ENCODE measurements at places on chromosomes 1 and 21. TPM values are rescaled to one million over a fixed set of nuclear protein-coding genes. Genes with fewer than 3 reads are reported as not detected.

The AMY1B gene
- not detected for polyA plus RNA-seq

The GNG4 gene
- 2.8 TPM for polyA plus RNA-seq

The GMEB1 gene
- polyA plus RNA-seq, result 16.7 TPM

The TMEM200B gene
- polyA plus RNA-seq, result 14.2 TPM

The ANKRD13C gene
- 25.6 TPM for polyA plus RNA-seq

The HEYL gene
- 39.2 TPM for polyA plus RNA-seq

The TNFSF4 gene
- polyA plus RNA-seq, result 1.8 TPM

The ANGPTL7 gene
- polyA plus RNA-seq, result 0.14 TPM

The CLDN17 gene
- not detected for polyA plus RNA-seq

The KCNT2 gene
- polyA plus RNA-seq, result 7.1 TPM

The KCNH1 gene
- 0.59 TPM for polyA plus RNA-seq

The SH2D1B gene
- polyA plus RNA-seq, result 0.56 TPM

The LRRC53 gene
- polyA plus RNA-seq, result not detected

DNA sequence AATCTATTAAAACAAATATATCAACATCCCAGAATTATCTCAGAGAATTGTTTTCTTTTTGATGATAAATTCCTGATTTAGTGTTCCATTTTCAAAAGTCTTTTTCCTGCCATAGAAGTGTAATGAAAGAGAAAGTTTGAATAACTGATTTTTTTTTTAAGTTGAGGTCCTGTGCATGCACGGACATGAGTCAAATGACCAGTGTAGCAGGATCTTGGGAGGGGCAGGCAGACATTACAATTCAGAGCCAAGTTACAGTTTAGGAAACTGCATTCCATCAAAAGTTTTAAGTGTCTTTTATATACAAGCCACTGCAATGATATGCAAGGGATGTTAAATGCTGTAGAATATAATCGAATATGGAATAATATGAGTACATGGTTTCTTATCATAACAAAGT is 227.5 kb downstream of the HMCN1 start:
- no peak for DNase-seq

GRCh38 chr1:10295481-10296085 is 85.2 kb downstream of the KIF1B start:
- no peak for DNase-seq

GRCh38 chr1:187985145-187985896 is 1156.6 kb downstream of the PLA2G4A start:
- no peak for DNase-seq

DNA sequence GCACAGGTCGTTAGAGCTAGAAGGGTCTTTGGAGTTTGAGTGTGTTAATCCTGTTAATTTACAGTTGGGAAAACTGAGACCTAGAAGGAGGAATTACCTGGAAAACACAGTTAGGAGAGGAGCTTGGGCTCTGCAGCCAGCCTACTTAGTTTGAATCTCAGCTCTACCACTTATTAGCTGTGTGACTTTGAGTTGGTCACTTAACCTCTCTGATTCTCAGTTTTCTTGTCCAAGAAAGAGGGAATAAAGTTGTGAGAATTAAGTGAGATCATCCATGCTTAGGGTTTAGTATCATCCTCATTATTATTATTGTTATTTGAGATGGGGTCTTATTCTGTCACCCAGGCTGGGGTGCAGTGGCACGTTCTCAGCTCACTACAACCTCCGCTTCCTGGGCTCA is 5.4 kb upstream of the HTR1D start:
- no peak for DNase-seq

- peak; percentile 34 for DNase-seq
Observed at GRCh38 chr1:194848846-194849245, 1662.4 kb upstream of the B3GALT2 start.

- no peak for DNase-seq
Observed at GRCh38 chr1:244154508-244154871, 103.4 kb downstream of the ZBTB18 start.

GRCh38 chr1:206467915-206468314 is 2.4 kb upstream of the IKBKE start:
- no peak for DNase-seq

DNA sequence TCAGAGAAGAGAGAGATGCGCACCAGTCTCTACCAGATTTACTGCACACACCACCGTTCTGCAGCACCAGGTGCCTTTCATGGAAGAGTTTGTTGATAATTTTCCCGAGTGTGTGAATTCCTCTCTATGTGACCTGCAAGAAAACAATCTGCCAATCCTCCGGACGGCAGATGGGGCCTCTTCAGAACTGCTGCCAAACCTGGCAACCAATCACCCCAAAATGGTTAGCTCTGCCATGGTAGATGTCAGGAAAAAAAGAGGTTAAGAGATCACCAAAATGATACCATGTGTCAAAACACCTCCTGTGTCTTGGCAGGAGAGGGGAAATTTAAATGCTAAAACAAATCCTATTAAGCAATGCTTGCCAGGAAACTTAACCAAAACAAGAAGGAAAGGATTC is 96.5 kb downstream of the DAB1 start:
- DNase-seq, result no peak

DNA sequence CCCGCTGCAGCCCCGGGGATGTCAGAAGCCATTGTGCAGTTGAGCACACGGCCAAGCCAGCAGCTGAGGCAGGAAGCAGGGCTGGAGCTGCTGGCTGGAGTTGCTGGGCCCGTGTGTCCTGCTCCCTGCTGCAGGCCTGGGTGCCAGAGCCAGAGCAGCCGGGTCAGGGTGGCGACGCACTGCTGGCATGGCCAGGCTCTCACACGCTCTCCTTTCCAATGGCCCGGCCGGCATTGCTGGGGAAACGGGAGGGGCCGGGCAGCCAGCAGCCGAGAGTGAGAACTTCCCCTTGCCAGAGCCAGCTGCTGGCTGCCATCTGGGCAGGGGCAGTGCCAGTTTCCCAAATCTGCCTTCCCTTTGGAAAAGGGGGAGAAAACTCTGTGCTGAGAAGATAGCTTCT is 82.4 kb upstream of the PROX1 start:
- DNase-seq, result no peak

DNA sequence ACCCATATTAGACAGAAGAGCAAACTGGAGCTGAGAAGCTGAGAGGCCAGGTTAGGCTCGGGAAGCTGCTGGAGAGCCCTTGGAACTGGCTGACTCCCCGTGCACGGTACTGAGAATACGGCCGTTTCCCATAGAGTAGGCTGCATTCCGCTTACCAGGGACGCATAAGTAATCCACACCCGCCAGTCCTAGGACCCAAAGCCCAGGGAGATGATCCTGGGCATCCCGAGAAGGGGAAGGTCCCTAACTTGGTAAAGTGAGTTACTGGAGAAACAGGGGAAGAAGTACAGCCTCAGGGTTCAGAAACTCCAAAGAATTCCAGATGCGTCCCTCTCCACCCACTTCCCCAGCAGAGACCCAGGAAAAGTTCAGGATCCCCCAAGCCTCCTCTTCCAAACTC is 1.3 kb downstream of the LRRC38 start:
- no peak for DNase-seq

DNA sequence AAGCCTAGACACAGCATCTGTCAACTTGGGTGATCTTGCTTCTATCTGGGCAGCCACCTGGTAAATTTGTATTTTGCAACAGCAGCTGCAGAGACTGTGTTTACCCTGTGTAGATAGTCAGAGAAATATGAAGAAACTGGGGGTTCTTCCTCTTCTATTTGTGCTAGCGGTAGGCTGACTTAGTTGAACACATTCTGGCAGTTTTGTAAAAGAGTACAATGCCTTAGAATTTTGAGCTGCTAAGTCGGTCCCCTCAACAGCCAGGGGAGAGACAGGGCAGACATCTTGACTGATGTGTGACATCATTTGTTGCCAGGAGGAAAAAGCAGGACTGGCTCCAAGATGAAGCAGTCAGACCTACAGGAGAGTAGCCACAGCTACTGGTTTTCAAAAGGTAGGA is 53.7 kb downstream of the KCNJ6 start:
- no peak for DNase-seq

DNA sequence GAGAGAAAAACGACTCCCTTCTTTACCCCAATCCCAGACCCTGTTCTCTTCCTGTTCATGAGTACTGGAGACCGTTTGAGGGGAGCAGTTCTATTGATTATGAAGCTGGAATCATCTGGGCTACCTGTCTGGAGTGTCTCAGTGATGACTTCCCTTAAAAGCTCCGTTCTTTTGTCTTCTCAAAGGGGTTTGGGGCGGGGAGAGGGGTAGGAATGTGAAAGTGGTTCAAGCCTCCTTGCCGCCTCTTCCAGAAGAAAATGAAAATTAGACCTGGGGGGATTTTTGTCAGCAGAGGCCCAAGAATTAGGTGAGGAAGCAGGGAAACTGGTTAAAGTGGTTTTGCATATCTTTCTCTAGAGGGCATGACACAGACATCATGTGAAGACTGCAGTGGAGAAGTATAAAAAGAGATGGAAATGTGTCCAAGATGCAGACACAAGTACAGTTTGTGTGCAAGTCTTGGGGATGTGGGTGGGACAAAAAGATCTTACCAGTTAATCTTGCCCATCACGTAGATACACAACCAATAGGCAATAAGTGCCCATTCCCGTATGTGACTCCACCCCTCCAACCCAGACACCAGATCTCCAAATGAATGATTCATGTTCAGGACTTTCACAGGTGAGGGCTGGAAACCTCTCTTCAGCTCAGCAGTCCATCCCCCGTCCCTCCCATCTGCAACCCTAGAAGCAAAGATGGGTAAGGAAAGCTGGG is 470 bp upstream of the MTMR11 start:
- DNase-seq, result no peak

DNA sequence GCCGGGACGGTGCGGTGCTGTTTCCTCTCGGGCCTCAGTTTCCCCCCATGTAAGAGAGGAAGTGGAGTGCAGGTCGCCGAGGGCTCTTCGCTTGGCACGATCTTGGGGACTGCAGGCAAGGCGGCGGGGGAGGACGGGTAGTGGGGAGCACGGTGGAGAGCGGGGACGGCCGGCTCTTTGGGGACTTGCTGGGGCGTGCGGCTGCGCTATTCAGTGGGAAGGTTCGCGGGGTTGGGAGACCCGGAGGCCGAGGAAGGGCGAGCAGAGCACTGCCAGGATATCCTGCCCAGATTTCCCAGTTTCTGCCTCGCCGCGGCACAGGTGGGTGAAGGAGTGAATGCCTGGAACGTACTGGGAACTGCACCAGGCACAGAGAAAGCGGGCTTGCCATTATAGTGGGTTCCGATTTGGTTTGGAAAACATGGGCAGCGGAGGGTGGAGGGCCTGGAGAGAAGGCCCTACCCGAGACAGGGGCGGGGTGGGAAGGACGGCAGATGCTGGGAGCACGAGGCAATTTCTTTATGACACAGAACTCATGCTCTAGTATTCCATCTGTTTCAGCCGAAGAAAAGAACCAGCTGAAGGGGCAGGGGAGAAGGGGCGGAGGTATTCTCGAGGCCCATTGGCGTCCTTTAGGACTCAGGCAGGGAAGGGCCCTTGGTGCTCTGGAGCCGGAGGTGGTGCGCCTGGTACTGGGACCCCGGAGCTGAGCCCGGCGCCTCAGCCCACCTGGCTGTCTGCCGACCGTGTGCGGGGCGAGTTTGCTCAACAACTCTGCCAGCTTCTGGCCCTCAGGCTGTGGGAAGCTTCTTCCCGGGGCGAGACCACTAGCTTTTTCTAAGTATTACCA is 960 bp downstream of the PCSK9 start:
- DNase-seq, result no peak

DNA sequence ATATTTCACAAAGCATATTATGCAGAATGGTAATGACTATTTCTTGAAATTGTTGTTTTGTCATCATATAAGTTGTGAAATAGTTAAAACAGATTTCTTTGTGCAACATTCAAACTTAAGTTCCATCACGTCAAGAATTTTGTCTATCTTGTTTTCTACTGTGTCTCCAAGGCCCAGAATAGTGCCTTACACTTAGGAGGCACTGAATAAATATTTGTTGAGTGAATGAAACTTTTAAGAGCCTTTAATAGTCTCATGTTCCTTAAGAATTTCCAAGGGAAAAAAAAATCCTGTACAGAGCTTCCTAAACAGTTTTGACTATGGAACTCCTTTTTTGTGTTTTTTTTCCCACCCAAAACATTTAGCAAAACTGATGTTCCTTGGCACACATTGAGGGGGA is 50.8 kb upstream of the TNFSF18 start:
- DNase-seq, result no peak

DNA sequence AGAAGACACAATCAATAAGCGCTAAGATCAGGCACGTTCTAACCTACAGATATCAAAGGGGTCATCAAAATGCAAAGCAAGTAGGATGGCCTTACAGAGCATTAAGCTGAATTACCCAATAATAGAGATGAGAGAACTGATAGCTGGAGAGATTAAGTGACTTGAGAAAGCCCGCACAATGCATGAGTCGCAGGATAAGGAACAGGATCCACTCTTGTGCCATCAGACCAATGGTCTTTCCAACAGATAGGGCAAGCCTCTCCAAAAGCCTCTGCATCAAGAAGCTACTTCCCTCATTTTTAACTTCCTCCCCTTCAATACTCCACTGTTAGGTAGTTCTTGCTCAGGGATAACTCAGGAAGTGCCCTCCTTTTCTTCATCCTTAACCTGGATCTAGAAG is 2.6 kb downstream of the CHML start:
- no peak for DNase-seq
